Right forelimb (tissue), 1 donor: ENCODE measurements at places on chromosomes 4 and X.
A peak's percentile ranks its signal among the peaks of the same experiment; 100 is the strongest.

GRCh38 chr4:186852964-186853391 lies 129.3 kb upstream of the FAT1 start:
- DNase-seq = no peak

DNA sequence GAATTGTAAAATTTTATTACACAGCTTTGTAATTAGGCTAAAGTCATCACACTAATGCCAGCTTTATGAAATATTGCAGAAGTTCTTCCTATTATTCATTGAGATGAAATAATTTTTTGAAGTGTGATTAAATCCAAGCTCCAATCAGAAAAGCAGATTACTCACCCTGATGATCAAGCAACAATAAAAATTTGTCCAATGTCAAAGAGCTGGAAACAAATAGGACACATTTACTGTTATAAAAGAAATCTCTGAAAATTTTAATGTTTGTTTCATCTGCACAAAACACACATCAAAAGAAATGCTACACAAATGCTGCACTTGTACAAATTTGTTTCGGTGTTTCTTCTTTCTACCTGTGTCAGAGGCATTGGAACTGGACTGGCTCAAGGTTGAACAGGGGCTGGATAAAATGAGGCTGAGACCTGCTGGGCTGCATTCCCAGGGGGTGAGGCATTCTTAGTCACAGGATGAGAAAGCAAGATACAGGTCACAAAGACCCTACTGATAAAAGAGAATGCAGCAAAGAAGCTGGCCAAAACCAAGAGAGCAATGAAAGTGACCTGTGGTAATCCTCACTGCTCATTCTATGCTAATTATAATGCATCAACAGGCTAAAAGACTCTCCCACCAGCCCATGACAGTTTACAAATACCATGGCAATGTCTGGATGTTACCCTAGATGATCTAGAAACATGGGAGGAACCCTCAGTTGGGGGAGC lies 78.3 kb downstream of the GASK1B start:
- no peak for DNase-seq

GRCh38 chrX:74535408-74536151 lies 78.8 kb downstream of the RLIM start:
- DNase-seq = peak; percentile 83

DNA sequence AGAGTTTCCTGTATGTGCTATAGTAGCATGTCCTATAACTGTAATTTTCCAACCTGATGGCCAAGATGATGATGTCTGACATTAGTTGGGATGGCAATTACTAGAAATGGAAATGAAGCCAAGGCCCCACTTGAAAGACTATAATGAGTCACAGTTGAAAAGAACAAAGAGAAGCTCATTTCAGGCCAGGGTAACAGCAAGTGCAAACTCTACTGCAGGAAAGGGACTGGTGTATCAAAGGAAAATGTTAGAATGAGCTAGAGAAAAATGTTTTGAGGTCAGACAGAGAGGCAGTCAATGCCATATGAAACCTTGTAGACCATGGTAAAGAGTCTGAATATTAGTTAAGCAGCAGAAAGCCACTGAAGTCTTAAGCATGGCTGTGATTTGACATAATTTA lies 146.2 kb upstream of the SH3RF1 start:
- no peak for DNase-seq

DNA sequence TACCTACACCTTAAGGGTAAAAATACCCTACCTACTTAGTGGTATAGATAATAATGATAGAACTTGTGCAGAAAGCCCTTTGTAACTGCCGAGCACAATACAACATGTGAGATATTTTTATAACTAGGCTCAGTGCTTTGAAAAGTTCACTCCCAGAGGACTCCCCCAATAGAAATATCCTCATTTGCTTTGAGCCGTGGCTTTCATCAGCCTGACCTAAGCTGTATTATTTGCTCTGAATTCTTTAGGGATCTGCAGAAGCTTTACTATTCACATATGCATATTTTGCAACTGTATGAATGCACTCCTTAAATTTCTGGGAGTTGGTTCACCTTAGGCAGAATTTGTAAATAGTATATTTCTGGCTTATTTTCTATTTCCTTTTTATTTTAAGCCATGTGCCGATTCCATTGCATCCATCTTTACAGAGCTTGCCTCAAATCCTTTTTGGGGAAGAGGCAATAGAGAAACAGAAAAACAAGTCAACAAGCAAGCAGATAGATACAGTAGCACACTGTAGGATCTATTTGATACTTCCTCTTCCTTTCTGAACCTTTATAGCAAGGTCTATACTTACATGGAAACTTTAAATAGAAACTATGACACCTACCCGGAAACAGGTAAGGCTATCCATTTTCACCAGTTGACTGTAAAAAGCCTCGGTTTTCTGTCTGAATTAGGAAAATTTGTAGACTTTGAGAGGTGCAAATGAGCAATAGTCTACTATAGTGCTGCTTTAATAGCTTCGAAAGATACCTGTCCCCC lies 242.5 kb upstream of the VCX3A start:
- no peak for DNase-seq

GRCh38 chr4:1968686-1969295 lies 40.0 kb downstream of the NELFA start:
- DNase-seq = no peak

- no peak for DNase-seq
Measured at GRCh38 chr4:26281881-26282280, 38.9 kb upstream of the RBPJ start.

DNA sequence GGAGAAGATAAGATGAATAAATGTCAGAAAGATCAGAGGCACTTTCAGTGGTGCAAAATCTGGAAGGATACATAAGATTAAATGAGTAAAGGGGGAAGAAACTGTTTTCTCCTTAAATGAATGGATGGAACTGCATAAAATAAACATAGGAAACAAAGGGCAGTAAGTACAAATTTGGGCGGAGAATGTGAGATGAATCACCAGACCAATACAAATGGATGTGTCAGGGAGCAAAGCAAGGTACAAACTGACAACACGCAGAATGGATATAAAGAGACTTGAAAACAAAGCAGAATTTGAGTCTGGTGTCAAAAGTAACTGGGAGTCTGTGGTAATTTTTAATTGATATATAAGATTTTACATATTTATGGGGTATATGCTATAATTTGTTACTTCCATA lies 175.3 kb upstream of the PCDH18 start:
- DNase-seq = no peak

- no peak for DNase-seq
Measured at GRCh38 chrX:134957836-134958235, 33.0 kb upstream of the SMIM10 start.

DNA sequence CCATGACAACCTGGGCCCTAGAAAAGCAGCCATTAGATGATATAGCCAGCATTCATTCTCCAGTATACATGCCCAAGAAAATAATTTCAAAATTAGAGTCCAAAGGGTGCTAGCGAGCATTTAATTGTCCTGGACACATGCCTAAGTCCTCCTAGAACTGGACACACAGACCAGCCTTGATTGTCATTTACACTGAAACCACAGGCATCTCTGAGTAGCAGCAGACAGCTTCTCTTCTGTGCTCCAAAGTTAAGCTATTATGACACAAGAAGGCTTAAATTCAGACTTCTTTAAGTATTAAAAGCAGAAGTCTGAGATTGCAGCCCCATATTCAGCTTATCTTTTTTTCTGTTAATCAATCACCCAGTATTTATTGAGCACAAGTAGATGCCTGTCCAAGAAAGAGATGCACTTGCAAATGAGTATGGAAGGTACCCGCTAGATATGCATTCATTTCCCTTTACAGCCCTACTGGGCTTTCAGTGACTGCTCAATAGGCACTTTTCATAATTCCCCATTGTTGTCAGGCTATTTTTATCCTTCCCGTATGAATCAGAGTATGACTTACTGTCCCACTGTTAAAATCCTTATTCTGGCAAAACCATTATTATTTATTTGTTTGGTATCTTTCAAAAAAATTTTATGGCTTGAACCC lies 374.1 kb downstream of the FBXW7 start:
- DNase-seq = no peak

DNA sequence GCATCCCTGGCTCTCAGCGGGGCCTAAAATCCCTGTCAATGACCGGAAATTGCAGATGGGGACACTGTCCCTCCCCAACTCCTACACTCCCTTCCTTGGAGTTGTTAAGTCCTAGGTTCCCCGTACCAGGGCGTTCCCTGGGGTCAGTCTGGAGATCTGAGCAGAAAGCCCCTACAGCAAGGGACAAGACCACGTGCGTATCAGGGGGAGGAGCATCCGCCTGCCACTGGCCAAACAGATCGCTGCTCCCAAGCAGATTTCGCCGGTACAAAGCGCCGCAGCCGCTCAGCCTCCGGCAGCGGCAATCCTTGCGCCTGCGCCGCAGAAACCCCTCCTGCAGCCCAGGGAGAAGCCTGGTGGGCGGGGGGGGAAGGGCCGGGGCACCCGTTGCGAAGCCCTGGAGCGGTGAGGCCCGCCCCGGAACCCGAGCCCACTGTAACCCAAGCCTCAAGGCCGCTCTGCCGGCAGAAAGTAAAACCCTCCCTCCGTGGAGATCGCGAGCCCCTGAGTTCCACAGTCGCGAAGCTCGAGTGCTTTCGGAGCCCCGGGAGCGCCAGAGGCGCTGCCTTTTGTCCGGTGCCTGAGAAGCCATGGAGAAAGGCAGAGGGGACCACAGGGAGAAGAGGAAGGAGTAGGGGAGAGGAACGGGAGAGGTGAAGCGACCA lies 2.7 kb downstream of the CRMP1 start:
- DNase-seq = no peak

DNA sequence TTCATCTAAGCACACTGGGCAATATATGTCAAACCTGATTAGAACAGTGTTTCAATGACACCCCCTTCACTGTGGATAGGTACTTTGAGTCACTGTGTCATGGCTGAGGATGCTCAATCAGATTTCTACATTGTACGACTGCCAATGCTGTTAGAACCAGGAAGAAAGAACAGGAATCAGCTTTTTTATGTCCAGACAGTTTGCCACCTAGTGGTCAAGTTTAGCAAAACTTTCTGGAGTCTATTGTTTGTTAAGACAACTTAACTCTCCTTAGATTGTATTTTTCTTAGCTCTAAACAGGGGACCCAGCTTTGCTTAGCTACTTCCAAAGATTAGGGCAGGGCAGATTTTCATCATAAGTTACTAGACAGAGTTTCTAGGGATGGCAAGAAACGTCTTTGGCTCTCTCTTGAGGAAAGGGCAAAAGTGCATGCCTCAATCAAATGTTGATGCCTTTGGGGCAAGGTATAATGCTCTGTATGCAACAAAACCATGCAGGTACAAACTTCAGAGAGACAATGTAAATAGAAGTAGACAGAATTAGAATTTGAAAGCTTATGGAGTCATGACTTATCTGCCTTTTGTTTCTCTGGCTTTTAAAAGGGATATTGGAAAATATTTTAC lies 40.5 kb upstream of the BMP3 start:
- no peak for DNase-seq

DNA sequence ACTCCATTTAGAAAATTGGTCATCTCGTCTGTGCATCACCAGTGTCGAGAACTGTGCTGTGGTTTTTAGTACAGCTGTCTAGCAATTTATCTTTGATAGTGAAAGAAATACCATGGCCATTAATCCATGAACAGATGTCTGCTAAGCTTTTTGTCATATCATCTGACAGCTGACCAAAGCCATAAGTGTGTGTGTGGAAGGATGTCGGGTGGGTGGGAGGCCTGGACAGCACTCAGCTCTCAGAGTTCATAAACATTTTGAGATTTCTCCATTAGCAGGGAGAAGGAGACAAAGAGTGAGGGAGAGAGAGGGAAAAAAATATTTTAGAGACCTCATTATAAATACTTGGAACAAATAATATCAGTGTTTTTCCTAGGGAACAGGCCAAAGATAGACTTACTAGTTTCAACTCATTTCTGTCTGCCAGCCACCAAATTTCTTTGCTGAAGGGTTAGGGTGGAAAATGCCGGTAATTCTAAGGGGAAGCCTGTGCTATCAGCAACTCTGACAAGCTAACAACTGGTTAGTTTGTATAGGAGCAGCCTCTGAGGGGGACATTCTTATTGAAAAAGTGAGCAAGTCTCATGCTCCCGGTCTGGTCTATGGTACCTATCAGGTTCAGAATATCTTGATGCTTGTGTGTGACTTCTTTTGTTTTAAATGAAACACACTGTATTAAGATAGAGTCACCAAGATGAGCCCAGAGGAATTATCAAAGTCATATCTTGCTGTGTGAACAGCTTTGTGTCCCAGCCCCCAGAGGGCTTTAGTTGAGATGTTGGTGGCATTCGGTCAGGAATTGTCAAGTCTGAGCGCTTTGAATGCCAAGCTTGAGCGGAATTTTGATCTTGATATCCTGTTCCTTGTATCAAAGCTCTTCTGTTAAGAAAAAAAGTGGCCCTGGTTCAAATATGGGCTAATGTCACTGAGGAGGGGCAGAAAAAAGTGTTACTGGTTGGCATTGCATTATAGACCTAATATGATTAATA lies 41.9 kb upstream of the PDLIM3 start:
- DNase-seq = no peak

DNA sequence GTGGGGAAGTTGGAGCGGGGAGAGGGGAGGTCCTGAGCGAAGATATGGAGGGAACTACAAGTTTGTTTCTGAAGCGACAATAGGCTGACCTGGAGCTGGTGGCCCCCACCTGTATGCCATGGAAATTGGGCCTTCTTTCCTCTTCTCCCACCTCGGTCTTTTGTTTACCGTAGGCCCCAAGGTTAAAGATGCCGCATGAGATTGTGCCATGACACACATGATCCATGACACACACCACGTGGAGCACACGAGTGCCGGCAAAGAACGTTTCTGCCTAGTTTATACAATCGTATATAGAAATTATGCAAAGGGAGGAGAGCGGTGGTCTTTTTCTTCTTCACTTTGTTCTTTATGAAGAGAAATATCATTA lies 408 bp downstream of the TMEM33 start:
- DNase-seq = no peak

- DNase-seq = no peak
Measured at GRCh38 chr4:149555146-149555545, 260.5 kb downstream of the IQCM start.

DNA sequence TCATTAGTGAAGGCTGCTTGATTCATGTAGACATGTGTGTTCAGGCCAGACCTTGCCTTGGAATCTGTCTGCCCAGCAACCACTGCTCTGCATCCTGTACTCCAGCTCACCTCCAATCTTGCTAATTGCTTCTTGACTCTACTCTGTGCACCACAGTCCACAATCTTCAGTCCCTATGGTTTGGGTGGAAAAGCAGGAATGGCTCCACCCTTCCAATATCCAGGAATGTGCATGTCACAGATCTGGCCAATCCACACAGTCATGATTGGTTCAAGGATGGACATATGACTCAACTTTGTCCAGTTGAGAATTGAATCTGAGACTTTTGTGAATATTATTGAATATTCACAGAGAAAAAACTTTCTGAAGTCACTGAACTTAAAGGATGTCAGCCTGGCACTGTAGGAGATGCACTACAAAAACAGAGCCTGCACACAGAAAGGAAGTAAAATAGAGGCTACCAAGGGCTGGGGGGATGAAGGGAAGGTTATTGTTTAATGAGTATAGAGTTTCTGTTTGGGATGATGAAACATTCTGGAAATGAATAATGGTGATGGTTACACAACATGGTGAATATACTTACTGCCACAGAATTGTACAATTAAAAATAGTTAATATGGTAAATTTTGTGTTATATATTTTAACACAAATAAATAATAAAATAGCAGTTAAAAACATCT lies 161.3 kb upstream of the USP38 start:
- no peak for DNase-seq
